ENCODE measurements at places on chromosomes 1 and 21.

- DNase-seq, result no peak
These were observed 159.1 kb upstream of the KCNK2 start for GRCh38 chr1:214923278-214923915.

GRCh38 chr1:184392067-184392466 is 5.2 kb downstream of the C1orf21 start:
- no peak for DNase-seq

GRCh38 chr1:244352156-244352830 is 99.4 kb downstream of the ADSS2 start:
- DNase-seq, result no peak

GRCh38 chr1:214557952-214558735 is 6.7 kb upstream of the PTPN14 start:
- DNase-seq, result no peak

- DNase-seq, result no peak
These were observed 53.1 kb upstream of the PTCH2 start for GRCh38 chr1:44895919-44896734.

GRCh38 chr1:230788561-230789275 is 41.5 kb downstream of the CAPN9 start:
- no peak for DNase-seq

DNA sequence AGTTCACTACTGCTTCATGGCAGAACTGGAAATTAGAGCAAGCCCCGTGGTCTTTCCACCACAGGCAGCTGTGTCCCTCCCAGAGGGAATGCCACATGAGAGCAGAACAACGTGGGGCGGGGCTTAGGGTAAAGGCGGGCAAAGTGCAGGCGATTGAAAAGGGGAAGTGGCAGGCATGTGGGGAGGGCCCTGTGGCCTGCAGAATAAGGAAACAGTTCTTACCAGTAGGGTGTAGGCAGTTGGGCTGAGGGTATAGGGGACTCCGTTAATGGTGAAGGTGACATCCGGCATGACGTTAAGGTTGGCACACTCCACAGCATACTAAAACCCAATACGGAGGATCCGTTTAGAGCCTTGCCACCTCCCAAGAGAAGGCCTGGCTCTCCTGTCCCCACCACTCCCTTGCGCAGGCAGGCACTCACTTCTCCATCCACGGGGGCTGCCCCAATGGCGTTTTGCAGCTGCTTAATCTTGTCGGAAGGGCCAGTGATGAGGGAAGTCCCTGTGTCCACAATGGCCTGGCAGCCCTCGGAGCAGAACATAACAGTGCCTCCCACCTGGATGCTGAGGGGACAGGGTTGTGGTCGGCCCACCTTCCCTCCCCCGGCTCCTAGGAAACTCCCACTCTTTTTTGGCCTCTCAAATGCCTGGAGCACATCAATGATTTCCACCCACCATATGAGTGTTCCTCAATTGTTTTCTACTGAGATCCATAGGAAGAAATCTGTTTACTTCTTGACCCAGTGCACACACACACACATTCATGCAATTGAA is 9.1 kb upstream of the RAB7B start:
- peak; percentile 83 for DNase-seq

- DNase-seq, result no peak
These were observed 337.8 kb downstream of the HLX start for GRCh38 chr1:221217029-221217428.

DNA sequence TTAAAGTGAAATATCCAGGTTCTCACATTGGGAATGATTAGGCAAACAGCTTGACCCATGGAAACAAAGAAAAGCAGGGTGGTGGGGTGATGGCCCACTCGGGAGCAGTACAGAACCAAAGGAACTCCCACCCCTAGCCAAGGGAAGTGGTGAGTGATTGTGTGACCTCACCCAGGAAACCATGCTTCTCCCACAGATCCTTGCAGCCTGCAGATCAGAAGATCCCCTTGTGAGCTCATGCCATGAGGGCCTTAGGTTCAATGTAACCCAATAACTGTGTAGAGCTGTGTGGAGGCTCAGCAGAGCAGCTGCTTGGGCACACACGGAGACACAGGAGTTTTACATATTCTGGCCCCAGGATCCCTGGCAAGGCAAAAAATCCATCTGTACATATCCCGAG is 311.8 kb upstream of the DPYD start:
- no peak for DNase-seq

- DNase-seq, result no peak
These were observed 125.2 kb upstream of the DPYD start for GRCh38 chr1:98045767-98046641.

GRCh38 chr1:211092955-211093354 is 41.0 kb downstream of the KCNH1 start:
- no peak for DNase-seq

GRCh38 chr1:147902253-147902845 is at the start of gene GJA8:
TSS of gene GJA8 (plus strand) at chr1:147902795. CDS start at chr1:147907956, 5,161 bp downstream.
- no peak for DNase-seq

GRCh38 chr21:35829067-35829466 is 231.3 kb downstream of the SETD4 start:
- DNase-seq, result no peak

GRCh38 chr21:33211732-33212131 is 18.0 kb upstream of the IFNAR2 start:
- DNase-seq, result no peak

GRCh38 chr1:169892927-169893644 is 610 bp downstream of the SCYL3 start:
- DNase-seq, result peak; percentile 29

- DNase-seq, result no peak
These were observed 98.1 kb upstream of the CXADR start for GRCh38 chr21:17414766-17415165.

DNA sequence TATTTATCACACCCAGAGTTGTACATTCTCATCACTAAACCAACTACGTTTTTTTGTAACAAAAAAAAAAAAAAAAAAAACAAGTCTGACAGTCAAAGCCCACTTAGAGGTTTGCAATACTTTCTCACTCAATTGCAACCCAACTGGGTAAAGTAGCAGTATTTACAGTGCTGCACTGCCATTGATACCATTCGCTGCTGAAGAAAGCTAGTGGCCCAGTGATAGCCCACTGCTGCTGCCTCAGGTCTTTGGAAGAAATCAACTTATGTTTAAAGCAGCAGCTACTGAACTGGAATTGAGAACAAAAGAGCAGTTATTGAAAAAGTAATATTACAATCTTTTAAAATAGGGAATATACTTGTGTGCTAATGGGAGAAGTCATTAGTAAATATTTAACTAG is 2.7 kb downstream of the HNRNPU start:
- DNase-seq, result no peak

- no peak for DNase-seq
These were observed 53.4 kb downstream of the GALNT2 start for GRCh38 chr1:230120289-230120920.

DNA sequence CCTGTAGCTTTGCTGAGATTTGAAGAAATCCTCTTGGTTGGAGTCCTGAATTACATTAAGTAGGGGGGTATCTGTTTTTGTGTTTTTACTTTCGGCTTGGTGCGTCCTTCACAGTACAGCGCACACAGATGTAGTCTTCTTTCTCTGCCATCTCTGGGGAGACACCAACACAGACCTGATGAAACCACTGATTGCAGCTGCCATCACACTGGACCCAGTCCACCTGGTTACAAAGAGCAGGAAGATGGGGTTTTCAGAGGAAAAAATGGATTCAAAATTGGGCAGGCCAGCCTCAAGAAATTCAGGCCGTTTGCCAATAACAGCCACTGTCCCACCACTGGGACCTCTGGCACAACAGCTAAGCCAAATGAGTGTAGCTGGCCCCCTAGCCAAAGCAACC is 18.7 kb upstream of the SYT2 start:
- no peak for DNase-seq

DNA sequence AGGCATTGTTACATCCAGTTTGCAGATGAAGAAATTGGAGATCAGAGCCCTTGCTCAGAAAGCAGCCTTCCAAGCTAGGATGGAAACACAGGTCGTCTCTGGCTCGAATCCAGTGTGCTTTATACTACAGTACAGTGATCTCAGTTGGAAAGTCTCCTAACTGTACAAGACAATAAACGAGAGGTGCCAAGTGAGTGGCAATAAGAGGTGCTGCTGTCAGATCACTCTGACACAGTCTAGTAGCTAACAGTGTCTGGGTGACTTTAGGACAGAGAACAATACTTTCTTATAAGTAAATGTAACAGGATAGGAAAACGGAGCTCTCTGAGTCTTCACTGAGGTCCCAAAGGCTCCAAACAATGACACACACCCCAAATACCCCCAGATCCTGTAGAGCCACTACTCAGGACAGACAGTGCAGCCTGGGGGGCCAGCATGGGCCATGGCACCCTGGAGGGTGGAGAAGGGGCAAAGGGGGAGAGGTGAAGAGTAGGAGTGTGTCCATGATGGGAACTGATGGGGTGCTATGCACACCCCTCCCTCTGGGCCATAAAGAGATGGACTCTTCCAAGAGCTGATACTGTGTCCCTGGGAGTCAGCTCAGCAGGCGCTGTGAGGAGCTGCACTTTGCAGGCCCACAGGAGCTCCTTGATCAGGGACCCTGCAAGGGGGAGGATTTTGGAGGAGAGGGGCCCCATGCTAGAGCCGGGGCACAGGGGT is 3.3 kb downstream of the SH3BGR start:
- no peak for DNase-seq

DNA sequence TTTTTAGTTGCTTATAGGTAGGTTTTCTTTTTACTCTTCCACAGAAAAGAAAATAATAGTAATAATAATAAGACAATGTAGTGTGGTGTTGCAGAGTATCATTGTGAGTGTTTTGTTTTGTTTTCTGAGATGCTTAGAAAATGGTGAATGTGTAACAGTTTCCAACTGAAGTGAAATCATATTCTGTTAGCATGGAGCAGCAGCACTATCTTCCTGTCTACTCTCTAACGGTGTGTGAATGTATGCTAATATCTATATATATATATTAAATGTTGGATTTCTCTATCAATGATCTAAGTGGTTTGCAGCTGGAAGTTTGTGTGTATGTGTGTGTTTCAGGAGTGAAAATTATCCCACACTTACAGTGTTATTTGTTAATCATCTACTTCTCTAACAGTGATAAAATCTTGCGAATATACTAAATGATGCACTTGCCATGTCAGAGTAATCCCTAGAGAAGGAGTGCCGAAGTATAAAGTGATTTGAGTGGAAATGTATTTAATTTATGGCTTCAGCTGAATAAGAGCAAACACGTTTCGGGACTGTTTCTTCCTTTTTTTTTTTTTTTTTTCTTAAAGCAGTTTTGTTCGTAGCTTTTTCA is 377 bp downstream of the SAMD13 start:
- no peak for DNase-seq

- DNase-seq, result peak; percentile 4
These were observed 766 bp downstream of the AGO4 start for GRCh38 chr1:35808450-35809113.

GRCh38 chr1:197099444-197099843 is 32.4 kb upstream of the F13B start:
- DNase-seq, result no peak

DNA sequence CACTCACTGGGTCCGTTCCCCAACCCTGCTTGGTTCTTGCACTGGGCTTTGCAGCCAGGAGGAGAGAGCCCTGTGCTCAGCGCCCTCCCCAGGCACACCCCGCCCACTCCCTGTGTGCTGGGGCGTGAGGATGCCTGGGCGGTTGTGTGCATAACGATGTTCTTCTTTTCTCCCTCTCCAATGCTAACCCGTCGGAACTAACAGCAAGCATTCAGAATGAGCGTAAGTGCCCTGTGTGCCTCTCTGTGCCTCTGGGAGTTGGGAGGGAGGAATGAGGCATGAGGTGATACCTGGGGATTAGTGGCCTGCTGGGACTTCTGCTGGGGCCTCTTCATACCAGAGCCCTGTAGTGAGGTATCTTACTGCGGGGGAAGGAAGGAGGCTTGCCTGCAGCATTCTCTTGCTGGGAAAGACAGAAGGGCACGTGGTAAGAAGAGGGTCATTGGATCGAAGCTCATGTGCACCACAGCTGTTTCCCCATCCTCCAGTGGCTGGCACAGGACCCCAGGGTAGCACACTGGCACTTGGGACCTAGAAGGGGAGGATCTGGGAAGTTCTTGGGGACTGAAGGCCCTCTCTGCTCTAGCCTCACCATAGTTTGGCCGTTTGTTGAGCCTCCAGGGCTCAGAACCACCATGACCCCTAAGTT is 79.8 kb downstream of the NFASC start:
- DNase-seq, result no peak

DNA sequence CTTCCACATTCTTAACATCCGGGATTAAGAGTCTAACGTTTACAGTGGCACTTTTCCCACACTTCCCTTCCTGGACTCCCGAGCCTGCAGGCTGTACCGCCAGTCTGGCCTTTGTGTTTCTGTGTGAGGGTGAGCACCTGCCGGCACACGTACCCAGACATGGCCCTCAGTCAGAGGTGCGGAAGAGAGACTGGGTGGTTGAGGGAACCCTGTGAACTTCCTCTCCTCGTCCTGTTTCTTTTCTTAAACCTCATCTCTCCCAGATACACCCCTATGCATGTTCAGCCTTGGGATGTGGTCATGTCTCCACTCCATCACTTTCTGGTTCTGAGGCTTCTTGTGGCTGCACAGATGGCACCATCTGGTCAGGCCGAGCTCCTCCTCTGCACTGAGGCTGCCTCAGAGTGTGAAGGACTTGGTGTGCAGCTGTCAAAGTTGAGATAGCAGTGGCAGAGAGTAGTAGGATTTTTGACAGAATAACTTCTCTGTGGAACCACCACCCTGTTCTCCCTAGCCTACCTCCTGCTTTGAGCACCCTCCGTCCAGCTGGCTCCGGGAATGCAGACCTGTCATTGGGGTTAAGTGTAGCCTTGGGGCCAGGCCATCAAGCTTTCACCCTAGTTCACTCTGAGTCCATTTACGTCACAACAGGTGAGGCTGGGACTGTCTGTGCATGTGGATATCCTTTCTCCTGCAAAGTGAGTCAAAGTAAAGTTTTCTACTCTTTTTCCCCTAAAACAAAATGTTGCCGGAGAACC is 31.4 kb downstream of the VASH2 start:
- DNase-seq, result no peak

- DNase-seq, result no peak
These were observed 13.6 kb upstream of the C1QTNF12 start for GRCh38 chr1:1259951-1260600.

DNA sequence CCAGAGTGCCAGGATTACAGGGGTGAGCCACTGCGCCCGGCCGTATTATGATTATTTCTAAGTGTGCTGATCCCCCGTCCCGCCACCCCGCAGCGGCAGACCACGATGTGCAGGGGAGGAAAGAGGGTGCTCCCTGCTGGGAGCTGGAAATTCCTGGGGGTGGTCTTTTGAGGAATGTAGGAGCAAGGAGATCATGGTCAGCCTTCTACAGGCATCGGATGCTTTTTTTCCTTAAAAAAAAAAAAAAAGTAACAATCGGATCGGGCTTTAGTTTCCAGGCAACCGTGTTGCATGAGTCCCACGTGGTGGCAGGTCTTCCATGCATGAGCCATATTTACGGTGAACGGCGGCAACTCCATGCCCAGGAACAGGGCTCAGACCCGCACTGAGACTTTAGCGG is 74.2 kb upstream of the COX20 start:
- no peak for DNase-seq

GRCh38 chr1:111346089-111346885 is 55.6 kb downstream of the CHIA start:
- DNase-seq, result peak; percentile 84

DNA sequence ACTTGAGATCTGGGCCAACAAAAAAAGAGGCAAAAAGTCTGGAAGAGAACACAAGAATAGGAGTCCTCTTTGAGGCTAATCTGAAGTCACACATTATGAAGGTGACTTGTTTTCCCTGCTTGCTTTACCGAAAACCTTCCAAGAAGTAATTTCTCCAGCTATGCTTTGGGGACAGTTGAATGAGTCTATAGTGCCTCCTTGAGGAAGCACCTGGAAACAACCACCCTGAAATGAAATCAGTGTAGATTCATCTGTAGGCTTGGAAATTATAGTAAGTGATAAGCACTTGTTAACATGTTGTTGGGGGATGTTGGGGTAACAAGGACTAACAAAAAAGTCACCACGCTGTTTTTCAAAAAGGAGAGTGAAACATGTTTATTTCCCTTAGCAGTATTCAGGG is 23.4 kb upstream of the RPTN start:
- DNase-seq, result no peak
